ENCODE measurements at places on chromosomes 16 and 17.
A peak's percentile ranks its signal among the peaks of the same experiment; 100 is the strongest.

DNA sequence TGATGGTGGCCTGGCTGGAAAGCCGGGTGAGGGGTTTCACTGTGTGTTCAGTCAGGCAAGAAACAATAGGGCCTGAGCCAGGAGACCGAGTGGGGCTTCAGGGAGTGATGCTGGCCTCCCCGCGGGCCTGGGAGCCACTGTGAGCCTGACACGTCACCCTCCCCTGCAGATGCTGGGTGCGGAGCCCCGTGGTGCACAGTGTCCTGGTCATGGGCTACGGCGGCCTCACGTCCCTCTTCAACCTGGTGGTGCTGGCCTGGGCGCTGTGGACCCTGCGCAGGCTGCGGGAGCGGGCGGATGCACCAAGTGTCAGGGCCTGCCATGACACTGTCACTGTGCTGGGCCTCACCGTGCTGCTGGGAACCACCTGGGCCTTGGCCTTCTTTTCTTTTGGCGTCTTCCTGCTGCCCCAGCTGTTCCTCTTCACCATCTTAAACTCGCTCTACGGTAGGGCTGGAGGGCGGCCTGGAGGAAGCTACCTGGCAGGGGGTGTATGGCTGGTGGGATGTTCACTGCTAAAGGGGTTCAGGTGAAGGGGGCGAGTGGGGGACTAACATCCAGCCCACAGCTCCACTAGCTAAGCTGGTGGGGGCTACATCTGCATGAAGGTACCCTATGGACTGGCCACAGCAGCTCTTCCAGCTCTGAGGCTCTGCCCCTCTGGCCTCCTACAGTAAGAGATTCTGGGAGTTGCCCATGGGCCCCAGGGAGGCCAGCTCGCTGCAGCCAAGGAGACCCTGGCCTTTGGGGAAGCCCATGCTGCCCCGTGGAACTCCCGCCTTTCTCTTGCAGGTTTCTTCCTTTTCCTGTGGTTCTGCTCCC lies 32.4 kb downstream of the ADGRG5 start:
- DNase-seq: no peak

- DNase-seq: peak; percentile 41
Observed at GRCh38 chr17:74325743-74326379, at the start of gene KIF19. Gene KIF19, plus strand, starts transcription at chr17:74326226. Its CDS starts 124 bp downstream, at chr17:74326350.

DNA sequence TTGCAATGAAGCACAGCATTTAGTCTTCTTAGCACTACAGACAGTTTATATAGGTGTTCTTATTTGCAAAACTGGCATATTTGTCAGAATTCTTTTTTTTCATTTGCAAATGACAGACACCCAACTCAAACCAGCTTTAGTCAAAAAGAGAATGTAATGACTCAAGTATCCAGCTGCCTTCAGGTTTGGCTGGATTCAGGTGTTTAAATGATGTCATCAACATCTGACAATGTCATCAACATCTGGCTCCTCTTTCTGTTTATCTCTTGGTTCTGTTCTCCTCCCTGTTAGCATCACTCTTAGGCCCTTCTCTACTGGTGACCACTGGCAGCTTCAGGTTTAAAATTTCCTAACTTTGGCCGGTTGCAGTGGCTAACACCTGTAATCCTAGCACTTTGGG lies 18.9 kb downstream of the TMC5 start:
- DNase-seq: no peak

GRCh38 chr17:72529386-72529785 lies 408.6 kb downstream of the SOX9 start:
- no peak for DNase-seq

DNA sequence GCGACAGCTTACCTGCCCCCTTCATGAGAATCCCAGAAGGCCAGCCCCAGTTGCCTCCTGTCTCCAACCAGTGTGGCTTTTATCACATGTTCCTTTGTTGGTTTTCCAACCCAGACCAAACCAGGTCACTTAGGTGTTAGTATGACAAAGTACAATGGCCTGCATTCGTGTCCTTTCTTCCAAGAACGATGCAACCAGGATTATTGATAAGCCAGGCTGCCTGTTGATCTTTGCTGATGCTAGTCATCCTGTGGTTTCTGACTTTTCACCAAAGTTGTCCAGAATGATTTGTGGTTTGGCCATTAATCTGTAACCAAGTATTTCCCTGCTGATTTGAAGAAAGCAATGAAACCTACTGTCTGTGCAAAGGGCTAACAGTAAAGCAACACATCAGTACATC lies 191.4 kb downstream of the CYLD start:
- no peak for DNase-seq

DNA sequence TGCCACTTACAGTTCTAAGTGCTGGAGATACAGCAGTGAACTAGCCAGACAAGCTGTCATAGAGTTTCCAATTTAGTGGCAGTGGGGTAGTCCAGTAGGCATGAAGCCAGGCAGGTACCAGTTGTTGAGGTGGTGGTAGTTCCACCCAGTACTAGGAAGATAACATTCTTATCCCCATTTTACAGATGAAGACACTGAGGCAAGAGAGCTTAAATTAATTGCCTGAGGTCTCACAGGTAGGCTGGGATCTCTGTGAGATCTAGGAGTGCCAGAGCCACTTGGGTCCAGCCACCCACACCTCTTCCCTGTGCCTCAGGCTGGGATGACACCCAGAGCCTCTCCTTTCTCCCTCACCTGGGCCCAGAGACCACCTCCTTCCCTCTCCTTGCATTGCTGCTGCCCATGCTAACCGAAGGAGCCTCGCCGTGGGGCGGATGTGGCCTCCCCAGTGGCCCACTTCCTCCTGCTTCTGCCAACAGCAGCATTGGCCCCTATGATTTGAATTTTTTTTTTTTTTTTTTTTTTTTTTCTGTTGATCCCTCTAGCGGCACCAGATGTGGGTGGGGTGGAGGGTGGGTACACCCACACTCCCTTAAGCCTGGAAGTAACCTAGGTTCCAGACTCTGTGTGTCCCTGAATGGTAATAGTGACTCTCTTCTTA lies 114.0 kb downstream of the PRKCB start:
- peak; percentile 34 for DNase-seq

GRCh38 chr17:2292100-2292499 lies 11.5 kb downstream of the SMG6 start:
- DNase-seq: no peak

DNA sequence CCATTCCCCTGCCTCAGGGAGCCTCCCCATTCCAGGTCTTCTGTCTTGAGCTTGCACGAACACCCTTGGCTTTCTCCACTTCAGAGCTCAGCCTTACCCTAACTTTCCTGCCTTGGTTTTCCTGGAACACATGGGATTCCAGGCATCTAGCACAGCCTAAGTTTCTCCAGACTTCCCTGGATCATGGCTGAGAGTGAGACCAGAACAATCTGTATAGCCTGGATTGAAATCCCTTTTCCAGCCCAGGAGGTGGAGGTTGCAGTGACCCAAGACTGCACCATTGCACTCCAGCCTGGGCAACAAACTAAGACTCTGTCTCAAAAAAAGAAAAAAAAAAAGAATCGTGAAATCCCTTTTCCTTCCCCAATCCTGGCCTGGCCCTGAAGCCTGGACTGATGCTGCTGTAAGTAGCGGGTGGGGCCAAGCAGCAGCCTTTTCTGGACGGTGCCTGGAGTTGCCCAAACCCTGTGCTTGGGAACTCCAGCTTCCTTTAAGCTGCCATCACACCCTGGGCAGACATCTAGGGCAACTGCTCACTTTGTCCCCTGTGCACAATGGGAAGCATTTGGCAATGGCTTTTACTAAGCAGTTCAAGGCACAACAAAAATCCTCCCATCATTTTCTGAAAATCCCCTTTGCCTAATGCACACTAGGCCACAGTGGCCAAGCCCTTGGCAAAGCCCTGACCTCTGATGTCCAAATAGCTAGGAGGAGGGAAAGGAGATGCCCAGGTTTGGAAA lies 12.0 kb upstream of the SLC16A5 start:
- no peak for DNase-seq

GRCh38 chr17:12510535-12510934 lies 155.2 kb upstream of the MYOCD start:
- no peak for DNase-seq

GRCh38 chr16:77564791-77565390 lies 130.1 kb upstream of the ADAMTS18 start:
- DNase-seq: no peak

- DNase-seq: no peak
Observed at GRCh38 chr17:38538906-38539305, 66.8 kb downstream of the SRCIN1 start.

DNA sequence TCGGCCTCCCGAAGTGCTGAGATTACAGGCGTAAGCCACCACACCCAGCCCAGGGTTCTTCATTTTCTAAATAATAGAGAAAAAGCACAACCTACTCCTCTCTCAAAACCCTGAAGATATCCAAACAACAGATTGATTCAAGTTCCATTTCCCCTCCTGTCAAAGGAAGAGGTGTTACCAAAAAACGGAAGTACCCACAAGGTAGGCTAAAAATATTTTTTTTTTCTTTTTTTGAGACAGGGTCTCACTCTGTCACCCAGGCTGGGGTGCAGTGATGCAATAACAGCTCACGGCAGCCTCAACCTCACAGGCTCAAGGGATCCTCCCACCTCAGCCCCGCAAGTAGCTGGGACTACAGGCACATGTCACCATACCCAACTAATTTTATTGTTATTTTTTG lies 18.9 kb downstream of the UTP6 start:
- no peak for DNase-seq

DNA sequence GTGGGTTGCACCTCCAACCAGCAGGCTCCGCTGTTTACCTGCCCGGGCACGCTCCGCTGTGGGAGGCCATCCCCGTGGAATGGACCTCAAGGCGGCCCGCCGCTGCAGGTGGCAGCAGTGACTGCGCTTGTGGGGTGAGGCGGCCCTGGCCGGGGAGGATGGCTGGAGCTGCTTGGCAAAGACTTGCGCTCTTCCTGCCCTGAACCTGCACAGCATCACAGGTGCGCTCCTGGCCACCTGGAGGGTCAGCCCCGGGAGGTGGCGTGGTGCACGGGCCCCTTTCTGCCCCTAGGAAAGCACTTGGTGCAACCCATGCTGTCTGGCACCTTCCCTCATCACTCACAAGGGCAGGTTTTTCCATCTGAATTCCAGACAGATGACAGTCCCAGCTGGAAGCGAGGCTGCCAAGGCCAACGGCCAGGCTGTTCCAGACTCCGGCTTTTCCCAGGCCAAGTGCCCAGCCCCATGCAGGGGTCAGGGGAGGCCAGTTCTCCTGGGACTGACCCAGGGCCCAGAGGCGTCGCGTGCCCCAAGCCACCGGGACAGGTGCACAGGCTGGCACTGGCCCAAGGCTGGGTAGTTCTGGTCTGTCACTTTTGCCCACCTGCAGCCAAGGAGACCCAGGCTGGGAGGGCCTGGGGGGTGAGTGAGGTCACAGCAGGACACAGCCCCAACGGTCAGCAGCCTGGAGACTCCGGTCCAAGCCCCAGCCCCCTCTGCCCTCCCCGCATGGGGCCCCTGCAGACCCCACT lies 13.3 kb downstream of the UTS2R start:
- no peak for DNase-seq

DNA sequence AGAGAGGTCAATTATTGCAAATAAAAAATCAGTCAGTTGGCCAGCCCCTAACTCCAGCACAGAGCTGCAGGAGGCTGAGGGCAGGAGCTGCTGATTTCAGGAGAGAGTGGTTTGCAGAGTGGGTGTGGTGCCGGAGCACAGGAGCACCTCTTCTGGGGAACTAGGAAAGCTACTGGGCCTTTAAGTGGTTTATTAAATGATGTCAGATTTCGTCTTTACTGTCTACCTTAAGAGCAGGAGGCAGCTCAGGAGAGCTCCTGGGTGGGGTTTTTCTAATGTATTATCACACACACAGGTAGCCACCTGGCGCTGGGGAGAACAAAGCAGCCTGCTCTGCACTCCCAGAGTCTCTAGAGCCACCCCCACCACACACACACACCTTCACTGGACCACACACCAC lies 11.5 kb upstream of the HAS3 start:
- DNase-seq: no peak

GRCh38 chr17:9291912-9292560 lies 270.7 kb downstream of the NTN1 start:
- no peak for DNase-seq

DNA sequence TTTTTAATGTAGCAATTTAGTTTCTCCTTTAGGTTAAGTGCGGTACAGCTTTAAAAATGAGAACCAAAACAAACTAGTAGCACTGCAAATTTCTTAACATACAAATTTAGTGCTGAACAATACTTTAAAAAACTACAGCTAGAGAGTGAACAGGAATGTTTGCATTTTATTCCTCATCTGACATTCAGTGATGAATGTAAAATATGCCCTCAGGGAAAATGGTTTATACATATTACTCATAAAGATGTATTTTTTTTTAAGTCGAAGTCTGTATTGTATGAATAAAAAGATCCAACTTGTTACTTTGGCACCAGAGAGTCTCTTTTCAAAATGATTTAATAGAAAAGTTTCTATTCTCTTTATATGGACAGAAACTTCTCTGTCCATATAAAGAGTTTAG lies 96.8 kb downstream of the BRIP1 start:
- no peak for DNase-seq

DNA sequence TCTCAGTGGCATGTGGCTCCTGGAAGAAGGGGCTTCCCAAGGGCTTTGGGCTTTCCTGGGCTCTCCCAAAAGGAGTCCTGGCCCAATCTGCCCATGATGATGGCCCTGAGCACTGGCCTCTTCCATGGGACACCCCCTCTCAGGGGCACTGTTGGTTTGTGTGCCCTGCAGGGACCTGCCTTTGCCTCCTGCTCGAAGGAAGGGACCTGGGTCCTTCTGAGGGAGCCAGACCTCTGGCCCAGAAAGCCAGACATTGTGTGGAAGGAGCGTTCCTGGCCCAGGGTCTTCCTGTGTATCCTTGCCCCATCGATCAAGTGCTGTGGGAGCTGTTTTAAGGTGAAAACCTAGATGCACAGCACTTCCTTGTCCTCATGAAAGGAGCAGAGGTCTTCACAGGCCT lies 1689.3 kb downstream of the TP53TG3F start:
- no peak for DNase-seq

GRCh38 chr17:56158344-56158743 lies 5.1 kb downstream of the ANKFN1 start:
- no peak for DNase-seq

- no peak for DNase-seq
Observed at GRCh38 chr17:37417852-37418251, 11.2 kb downstream of the TADA2A start.

- DNase-seq: no peak
Observed at GRCh38 chr16:57941016-57941664, 29.8 kb downstream of the CNGB1 start.

DNA sequence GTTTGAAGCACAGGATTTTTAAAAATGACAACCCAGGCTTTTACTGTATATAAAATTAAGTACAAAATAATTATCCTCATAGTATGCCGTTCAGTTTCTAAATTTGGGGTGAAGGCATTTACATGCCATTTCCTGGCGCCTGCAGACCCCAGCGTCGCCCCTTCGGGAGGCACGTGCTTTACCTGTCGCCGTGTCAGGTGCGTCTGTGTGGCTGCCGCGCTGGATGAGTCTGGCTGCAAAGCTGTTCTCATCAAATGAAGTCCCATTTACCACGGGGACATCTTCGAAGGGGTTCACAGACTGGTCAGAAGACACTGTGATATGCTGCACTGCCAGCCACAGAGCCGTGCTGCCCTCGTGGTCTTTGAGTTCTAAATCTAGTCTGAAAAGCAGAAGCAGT lies 51.8 kb downstream of the CYB5D2 start:
- DNase-seq: no peak

DNA sequence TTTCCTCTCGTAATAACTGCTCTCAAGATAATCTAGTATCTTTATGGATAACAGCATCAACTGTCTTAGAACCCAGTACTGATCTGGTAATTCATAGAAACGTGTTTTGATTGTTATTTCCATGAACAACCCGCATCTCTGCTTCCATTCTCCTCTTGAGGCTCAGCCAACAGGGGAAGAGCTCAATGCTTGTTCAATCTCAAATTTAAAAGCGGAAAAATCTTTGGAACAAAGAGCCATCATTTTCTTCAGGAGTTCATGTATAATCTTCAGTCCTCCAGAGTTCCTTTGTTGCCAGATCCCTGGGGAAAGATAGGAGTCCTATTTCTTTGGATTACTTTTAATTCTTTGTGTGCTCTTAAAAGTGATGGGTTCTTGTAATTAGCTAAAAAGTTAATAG lies 319.9 kb downstream of the GRIN2A start:
- no peak for DNase-seq
